ENCODE measurements at places on chromosomes 7 and 10.

GRCh38 chr7:152640829-152641228, 35.1 kb downstream of the XRCC2 start:
- no peak for DNase-seq

GRCh38 chr7:138813945-138814344, 15.9 kb upstream of the ATP6V0A4 start:
- no peak for DNase-seq

GRCh38 chr10:60162631-60163030, 227.0 kb downstream of the ANK3 start:
- DNase-seq = no peak

- no peak for DNase-seq
Observed at GRCh38 chr7:149780636-149781419, 7.4 kb upstream of the ZNF467 start.
